GM23338 (cell line): ENCODE measurements at places on chromosomes 7 and 10. TPM values are rescaled to one million over a fixed set of nuclear protein-coding genes. Genes with fewer than 3 reads are reported as not detected.

- no peaks in the 10 kb centered on the region for H3K27me3 ChIP-seq
- no peaks in the 10 kb centered on the region for H3K36me3 ChIP-seq
- no peaks in the 10 kb centered on the region for H3K4me1 ChIP-seq
- DNase-seq = no peak
- no peak overlapping the region for H3K27ac ChIP-seq
Observed at GRCh38 chr7:108480311-108480710, 24.1 kb upstream of the NRCAM start.

- no peak overlapping the region for H3K27ac ChIP-seq
- no peaks in the 10 kb centered on the region for H3K27me3 ChIP-seq
- no peaks in the 10 kb centered on the region for H3K36me3 ChIP-seq
- no peak overlapping the region for H3K4me3 ChIP-seq
- DNase-seq = peak; percentile 17
Observed at GRCh38 chr7:14420768-14421167, 431.3 kb upstream of the ETV1 start.

GRCh38 chr10:46992803-46993561, 81.8 kb downstream of the PTPN20 start:
- H3K36me3 ChIP-seq = no peaks in the 10 kb centered on the region
- H3K4me3 ChIP-seq = no peak overlapping the region
- no peak overlapping the region for H3K27ac ChIP-seq
- peak; percentile 68 for DNase-seq
- no peaks in the 10 kb centered on the region for H3K27me3 ChIP-seq
- H3K4me1 ChIP-seq = peaks cover 13% of the 10 kb centered on the region; the same call in 1 of the 2 replicates

GRCh38 chr7:156386097-156386496, 254.5 kb upstream of the RNF32 start:
- H3K27ac ChIP-seq = no peak overlapping the region
- H3K4me3 ChIP-seq = no peak overlapping the region
- H3K27me3 ChIP-seq = no peaks in the 10 kb centered on the region
- DNase-seq = peak; percentile 54

GRCh38 chr7:80107278-80107677, 27.4 kb upstream of the GNAI1 start:
- H3K27me3 ChIP-seq = no peaks in the 10 kb centered on the region
- H3K27ac ChIP-seq = no peak overlapping the region
- peaks cover 17% of the 10 kb centered on the region for H3K4me1 ChIP-seq
- no peak overlapping the region for H3K4me3 ChIP-seq
- H3K36me3 ChIP-seq = no peaks in the 10 kb centered on the region

GRCh38 chr10:130495116-130495862, 359.1 kb downstream of the GLRX3 start:
- no peak overlapping the region for H3K4me3 ChIP-seq
- H3K4me1 ChIP-seq = no peaks in the 10 kb centered on the region
- DNase-seq = no peak
- no peaks in the 10 kb centered on the region for H3K27me3 ChIP-seq
- H3K27ac ChIP-seq = no peak overlapping the region

- H3K27me3 ChIP-seq = no peaks in the 10 kb centered on the region
Observed at GRCh38 chr10:33112831-33113455, 154.9 kb upstream of the ITGB1 start.

DNA sequence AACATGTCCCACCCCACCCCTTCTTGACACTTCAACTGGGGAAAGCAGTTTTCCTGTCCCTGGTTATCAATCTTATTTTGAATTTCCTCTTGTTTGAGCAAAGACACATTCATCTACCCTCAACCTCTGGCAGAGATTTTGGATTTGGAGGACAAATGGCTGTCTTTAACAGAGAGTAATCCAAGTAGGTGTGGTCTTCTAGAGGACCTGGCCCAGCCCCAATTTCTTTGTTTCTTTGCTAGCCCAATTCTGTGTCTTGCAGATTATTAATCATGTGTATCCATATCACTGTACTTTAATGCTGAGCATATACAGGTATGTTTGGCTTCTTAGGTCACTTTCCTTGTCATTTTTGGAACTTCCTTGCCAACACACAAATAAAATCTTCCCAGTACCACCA, 58.8 kb upstream of the ADCY1 start:
- H3K27ac ChIP-seq = no peak overlapping the region
- H3K4me3 ChIP-seq = no peak overlapping the region
- H3K4me1 ChIP-seq = peaks cover 7% of the 10 kb centered on the region; the same call in 1 of the 2 replicates
- DNase-seq = no peak

GRCh38 chr10:117260084-117260483, 19.2 kb downstream of the SLC18A2 start:
- no peaks in the 10 kb centered on the region for H3K36me3 ChIP-seq
- H3K4me3 ChIP-seq = no peak overlapping the region
- no peaks in the 10 kb centered on the region for H3K27me3 ChIP-seq
- no peaks in the 10 kb centered on the region; the same call in 1 of the 2 replicates for H3K4me1 ChIP-seq
- H3K27ac ChIP-seq = no peak overlapping the region

- H3K4me3 ChIP-seq = no peak overlapping the region
- peak; percentile 87 for DNase-seq
- H3K27me3 ChIP-seq = no peaks in the 10 kb centered on the region
Observed at GRCh38 chr10:128069351-128070051, 56.7 kb downstream of the MKI67 start.

DNA sequence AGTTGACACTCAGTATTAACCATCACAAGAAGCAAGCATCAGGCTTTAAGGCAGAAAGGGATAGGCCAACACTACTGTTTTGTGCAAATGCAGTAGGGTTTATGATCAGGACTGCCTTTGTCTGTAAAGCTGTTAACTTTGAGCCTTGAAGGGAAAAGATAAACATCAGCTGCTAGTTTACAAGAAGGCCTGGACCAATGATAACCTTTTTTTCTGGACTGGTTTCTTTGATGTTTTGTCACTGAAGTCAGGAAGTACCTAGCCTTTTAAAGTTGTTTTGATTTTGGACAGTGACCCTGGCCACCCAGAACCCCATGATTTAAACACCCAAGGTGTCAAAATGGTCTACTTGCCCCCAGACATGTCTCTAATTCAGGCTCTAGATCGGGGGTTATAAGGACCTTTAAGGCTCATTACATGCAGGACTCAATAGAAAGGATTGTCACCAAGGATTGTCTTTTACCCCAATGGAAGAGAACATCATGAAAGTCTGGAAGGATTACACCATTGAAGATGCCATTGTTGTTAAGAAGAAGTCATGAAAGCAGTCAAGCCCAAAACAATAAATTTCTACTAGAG, 50.1 kb downstream of the CROT start:
- H3K27me3 ChIP-seq = no peaks in the 10 kb centered on the region
- no peak overlapping the region for H3K4me3 ChIP-seq
- H3K27ac ChIP-seq = no peak overlapping the region
- H3K4me1 ChIP-seq = no peaks in the 10 kb centered on the region
- no peaks in the 10 kb centered on the region for H3K36me3 ChIP-seq
- no peak for DNase-seq

DNA sequence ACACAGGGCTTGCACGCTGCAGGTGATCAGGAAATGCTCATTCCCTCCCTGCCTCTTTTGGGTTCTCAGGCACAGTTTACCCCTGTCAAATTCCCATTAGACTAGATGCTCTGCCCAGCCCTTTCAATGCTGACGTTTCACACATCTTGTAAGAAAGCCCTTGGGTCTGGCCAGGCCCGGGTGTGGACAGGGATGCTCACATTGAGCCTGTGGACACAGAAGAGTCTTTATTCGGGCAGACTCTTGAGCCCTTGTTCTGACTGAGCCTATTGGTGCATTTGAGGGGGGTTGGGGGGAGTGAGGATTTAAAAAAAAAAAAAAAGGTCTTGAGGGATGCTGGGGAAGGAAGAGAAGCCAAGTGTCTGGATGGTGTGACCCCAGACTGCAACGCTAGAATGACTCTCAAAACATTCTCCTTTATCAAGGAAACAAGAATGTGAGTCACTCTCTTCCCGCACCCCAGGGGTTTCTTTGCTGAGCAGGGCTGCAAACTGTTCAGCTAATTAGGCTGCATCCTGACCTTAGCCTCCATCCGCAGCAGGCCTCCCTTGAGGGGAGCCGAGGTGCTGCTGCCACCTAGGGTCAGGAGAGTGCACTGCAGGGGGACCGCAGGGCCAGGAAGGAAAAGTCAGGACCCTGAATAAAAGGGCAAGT, 53.6 kb upstream of the TMEM72 start:
- no peak overlapping the region for H3K27ac ChIP-seq
- no peak overlapping the region for H3K4me3 ChIP-seq
- H3K27me3 ChIP-seq = peaks cover 2% of the 10 kb centered on the region; the same call in 1 of the 2 replicates
- peak; percentile 95 for DNase-seq
- peaks cover 5% of the 10 kb centered on the region for H3K4me1 ChIP-seq
- H3K36me3 ChIP-seq = no peaks in the 10 kb centered on the region

DNA sequence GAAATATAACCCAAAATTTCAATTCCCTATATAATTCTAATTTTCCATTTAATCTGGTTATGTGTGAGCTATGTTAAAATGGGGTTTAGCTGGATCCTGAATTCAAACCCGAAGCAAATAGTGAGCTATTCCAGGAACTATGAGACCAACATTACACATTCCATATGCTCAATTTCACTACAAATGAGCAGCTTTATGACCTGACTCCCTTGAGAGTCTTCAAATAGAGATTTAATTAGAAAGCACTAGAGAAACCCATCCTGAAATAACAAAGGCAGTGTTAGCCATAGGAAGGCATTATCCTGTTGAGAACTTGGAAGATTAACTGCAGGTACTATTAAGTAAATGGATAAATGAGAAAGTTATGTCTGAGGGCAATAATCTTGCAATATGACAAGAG, 890.0 kb downstream of the GRM8 start:
- no peak for DNase-seq
- no peaks in the 10 kb centered on the region for H3K36me3 ChIP-seq
- no peak overlapping the region for H3K4me3 ChIP-seq
- H3K27ac ChIP-seq = no peak overlapping the region
- no peaks in the 10 kb centered on the region for H3K4me1 ChIP-seq

DNA sequence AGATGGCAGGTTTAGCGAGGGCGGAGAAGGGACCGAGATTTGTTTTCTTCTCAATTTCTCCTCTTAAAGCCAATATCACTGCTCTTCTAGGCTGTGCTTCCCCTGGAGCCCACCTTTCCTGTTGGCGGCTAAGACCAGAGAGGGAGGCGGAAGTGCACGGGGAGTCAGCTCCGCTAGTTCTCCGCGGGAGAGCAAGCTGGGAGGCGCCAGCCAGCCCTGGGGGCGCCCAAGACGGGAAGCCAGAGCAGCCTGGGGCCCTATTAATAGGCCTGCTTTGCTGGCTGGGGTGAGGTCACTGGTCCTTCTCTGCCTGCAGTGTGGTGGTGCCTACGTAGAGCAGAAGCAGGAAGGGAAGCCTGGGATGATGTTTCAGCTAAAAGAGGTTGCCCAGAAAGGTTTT, 61.6 kb downstream of the LSM5 start:
- H3K4me3 ChIP-seq = peak overlapping the region; percentile 72
- H3K36me3 ChIP-seq = no peaks in the 10 kb centered on the region
- H3K4me1 ChIP-seq = 0 out of 2 replicates have a peak, but pooled peaks cover 8% of the 10 kb centered on the region
- no peak overlapping the region for H3K27ac ChIP-seq
- peaks cover 51% of the 10 kb centered on the region for H3K27me3 ChIP-seq
- peak; percentile 39 for DNase-seq

DNA sequence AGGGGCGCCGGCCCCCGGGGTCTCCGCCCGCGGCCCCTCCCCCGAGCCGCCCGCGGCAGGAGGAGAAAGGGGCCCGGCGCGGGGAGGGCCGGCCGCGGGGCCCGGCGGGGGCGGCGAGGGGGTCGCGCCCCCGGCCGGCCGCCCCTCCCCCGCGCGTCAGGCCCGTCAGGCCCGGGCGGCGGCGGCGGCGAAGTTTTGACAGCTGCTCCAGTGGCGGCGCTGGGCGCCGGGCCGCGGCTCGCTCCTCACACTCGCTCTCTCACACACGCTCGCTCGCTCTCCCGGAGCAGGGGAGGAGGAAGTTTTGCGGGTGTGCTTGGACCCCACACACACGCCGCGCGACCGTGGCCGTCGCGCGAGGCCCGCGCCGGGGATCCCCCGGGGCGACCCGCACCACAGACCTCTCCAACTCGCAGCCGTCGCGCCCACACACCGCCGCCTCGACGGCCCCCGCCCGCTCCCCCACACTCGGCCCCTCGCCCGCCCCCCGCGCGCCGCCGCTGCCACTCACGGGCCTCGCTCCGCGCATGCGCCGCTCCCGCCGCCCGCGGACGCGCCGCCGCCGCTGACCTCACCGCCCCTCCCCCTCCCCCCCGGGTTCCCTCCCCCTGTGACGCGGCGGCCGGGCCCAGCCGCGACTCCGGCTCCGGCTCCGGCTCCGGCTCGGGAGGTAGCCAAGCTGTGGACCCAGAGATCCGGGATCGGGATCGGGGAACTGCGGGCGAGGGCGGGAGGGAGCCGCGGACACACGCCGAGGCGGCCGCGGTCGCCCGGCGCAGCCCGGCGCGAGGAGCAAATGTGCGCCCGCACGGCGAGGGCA, 518 bp upstream of the KMT2C start:
- H3K27ac ChIP-seq = no peak overlapping the region
- H3K36me3 ChIP-seq = no peaks in the 10 kb centered on the region
- peaks cover 35% of the 10 kb centered on the region for H3K4me1 ChIP-seq
- H3K4me3 ChIP-seq = peak overlapping the region; percentile 74
- H3K27me3 ChIP-seq = peaks cover 25% of the 10 kb centered on the region
- peak; percentile 95 for DNase-seq

GRCh38 chr10:50919010-50919409, 33.6 kb upstream of the A1CF start:
- H3K27ac ChIP-seq = no peak overlapping the region
- H3K4me3 ChIP-seq = no peak overlapping the region
- H3K36me3 ChIP-seq = no peaks in the 10 kb centered on the region
- DNase-seq = no peak
- H3K27me3 ChIP-seq = no peaks in the 10 kb centered on the region

DNA sequence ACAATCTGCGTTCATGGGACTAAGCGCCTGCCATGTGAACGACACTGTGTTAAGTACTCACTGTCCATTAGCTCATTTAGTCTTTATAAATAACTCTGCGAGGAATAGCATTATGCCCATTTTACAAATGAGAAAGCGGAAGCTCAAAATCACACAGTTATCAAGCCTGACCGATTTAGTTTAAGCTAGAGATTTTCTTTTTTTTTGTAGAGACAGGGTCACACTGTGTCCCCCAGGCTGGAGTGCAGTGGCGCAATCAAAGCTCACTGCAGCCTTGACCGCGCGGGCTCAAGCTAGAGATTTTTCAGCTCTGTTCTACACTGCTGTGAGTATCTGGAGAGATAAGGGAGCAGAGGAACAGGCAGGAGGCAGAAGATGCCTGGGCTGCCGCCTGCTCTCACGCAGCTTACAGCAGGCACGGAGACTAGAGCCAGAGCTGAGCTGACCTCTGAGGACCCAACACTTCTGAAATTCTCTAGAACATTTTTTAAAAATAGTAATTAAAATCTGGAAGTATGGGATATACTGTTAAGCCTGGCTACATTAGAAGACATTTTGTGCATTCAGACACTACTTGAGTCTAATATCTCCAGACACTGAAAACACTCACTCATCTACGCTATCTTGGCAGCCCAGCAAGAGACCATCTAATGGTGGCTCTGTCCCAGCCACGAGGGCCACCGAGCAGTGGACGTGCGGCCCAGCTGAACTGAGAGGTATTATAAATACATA, 38.7 kb downstream of the GNA12 start:
- H3K4me1 ChIP-seq = peaks cover 67% of the 10 kb centered on the region
- H3K36me3 ChIP-seq = no peaks in the 10 kb centered on the region
- no peak overlapping the region for H3K4me3 ChIP-seq
- no peak for DNase-seq

GRCh38 chr7:156578978-156579430, 61.6 kb upstream of the RNF32 start:
- no peak overlapping the region for H3K4me3 ChIP-seq
- peaks cover 16% of the 10 kb centered on the region for H3K4me1 ChIP-seq
- no peak overlapping the region for H3K27ac ChIP-seq
- DNase-seq = peak; percentile 60
- H3K36me3 ChIP-seq = no peaks in the 10 kb centered on the region

The ZKSCAN1 gene
- 9.8 and 11.8 TPM in 2 replicates for polyA plus RNA-seq

The GIMAP8 gene
- 0.06 TPM in 1 of 2 replicates, not detected in the other for polyA plus RNA-seq

The KCNH2 gene
- 2.6 and 2.9 TPM in 2 replicates for polyA plus RNA-seq

The FASTK gene
- polyA plus RNA-seq = 36.4 and 37.4 TPM in 2 replicates

The CFAP46 gene
- 5.1 and 5.4 TPM in 2 replicates for polyA plus RNA-seq

The MAGI2 gene
- polyA plus RNA-seq = 7.3 and 10.4 TPM in 2 replicates

The OPALIN gene
- not detected in 2 replicates for polyA plus RNA-seq

The TRIM50 gene
- 0.19 TPM in 1 of 2 replicates, not detected in the other for polyA plus RNA-seq

The PLA2G12B gene
- polyA plus RNA-seq = not detected in 2 replicates

The H2BK1 gene
- polyA plus RNA-seq = not detected in 2 replicates
